ENCODE measurements at places on chromosomes 6 and 20.

GRCh38 chr20:17822039-17822438, 122.3 kb downstream of the BANF2 start:
- DNase-seq: no peak

- DNase-seq: no peak
Measured at GRCh38 chr20:47672166-47672565, 113.1 kb downstream of the SULF2 start.

DNA sequence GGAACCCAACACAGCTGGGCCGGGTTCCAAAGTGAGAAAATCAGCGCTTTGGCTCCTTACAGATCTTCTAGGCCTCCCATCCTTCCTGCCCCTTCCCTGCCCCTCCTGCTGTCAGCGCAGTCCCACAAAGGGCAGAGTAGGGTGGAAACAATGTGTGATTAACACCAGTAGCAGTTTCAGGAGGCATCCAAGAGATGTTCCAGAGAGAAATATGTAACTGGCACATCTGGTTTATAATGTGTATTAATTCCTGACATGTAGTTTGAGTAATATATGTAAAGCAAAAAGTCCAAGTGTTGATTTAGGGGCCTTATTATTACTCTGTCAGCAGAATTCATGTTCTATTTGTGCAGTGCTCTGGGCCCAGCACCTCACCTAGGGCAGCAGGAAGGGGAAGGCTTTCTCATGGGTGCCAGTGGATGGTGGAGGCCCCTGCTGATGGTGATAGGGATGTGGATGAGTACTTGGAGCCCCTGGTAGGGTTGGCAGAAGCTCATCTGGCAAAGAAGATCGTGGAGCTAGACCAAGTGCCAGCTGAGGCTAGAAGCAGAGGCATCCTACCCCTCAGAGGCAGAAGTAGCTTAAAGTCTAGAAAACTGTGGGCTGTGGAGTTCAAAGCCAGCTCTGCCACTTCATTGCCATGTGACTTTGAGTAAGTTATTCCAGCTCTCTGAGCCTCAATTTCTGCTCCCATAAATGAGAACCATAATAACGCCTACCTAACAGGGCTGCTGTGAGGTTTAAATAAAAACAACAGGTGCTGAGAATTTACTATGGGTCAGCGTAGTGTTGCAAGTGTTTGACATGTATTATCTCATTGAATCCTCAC, 22.4 kb upstream of the RALY start:
- no peak for DNase-seq

GRCh38 chr20:8876366-8876765, 192.5 kb upstream of the PLCB4 start:
- DNase-seq: no peak
